Ureter (tissue), 1 donor: ENCODE measurements at places on chromosomes 11 and 22.
A peak's percentile ranks its signal among the peaks of the same experiment; 100 is the strongest.

DNA sequence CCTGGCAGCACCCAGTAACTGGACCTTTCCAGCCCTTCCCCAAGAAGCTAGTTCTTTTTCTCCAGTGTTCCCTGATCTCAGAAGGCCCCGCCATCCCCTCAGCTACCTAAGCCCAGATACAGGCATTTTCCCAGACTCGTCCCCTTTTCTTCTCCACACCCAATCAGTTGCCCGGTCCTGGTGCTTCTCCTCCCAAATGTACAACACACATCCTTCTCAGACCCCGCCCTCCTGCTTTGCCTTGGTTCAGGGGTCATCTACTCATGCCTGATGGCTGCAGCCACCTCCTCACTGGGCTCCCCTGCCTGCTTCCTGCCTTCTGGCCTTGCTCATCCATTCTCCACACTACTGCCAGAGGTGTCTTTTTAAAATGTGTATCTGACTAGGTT is 6.5 kb downstream of the TKFC start:
- DNase-seq = no peak

- DNase-seq = no peak
Measured at GRCh38 chr11:132112846-132113245, 742.4 kb downstream of the NTM start.

GRCh38 chr11:125211191-125211947 is 46.8 kb downstream of the PKNOX2 start:
- no peak for DNase-seq

- no peak for DNase-seq
Measured at GRCh38 chr11:130781931-130782330, 134.3 kb downstream of the SNX19 start.

GRCh38 chr22:30947173-30947815 is 21.3 kb downstream of the MORC2 start:
- DNase-seq = peak; percentile 64

DNA sequence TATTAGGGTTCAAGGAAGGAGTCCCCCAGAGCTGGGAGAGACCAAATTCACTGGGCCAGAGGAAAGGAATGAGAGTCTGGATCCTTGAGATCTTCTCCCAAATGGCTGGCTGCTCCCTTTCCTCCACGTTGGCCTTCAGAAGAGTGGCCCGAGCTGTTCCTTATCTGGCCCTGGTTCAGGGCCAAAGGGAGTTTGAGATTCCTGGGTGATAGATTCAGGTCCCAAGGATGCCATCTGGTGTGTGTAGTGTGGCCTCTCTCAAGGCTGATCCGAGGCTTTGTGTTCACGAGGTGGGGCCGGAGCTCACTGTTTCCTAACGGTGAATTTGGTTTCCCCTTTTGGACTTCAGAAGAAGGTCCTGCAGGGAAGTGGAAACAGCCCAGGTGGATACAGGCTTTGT is 17.4 kb upstream of the ABCC8 start:
- DNase-seq = no peak

DNA sequence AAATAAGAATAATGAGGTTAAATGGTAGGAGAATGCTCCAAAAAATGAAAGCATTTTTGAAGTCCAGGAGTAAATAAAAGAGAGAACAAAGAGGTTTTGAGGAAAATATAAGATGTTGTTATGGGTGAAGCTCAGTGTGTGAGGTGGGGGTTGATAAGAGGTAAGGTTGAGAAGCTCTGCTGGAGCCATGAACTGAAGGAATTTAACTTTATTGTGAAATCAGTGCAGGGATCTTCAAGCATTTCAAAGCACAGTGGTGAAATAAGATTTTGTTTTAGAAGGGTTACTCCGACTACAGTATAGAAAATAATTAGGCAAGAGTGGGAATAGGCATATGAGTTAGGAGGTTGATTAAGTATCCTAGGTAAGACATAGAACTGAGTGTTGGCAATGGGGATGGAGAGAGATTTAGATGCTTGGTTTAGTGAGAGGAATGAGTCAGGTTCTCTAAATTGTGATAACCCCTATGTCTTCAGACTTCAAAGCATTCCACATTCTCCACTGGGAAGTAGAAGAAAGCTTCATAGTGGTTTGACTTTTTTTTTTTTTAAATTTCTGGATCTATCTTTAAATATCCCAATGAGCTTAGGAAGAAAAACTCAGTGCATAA is 403.2 kb downstream of the AASDHPPT start:
- DNase-seq = no peak
